Activated CD8-positive, alpha-beta memory T cell treated with anti-CD3 and anti-CD28 coated beads for 24 hours (primary cell): ENCODE measurements at places on chromosomes 11 and 22.

DNA sequence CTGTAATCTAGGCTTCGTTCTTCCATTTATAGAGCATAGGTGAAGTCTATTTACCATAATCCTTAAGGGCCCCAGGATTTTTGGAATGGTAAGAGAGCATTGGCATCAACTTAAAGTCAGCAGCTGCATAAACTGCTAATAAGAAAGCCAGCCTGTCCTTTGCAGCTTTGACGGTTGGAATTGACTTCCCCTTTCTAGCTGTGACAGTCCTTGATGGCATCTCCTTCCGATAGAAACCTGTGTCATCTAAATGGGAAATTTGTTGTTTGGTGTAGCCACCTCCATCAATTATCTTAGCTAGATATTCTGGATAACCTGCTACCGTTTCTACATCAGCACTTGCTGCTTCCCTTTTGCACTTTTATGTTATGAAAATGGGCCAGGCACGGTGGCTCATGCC is 58.0 kb upstream of the GLYATL1B start:
- DNase-seq: no peak

- DNase-seq: no peak
Measured at GRCh38 chr11:12269104-12269441, 108.3 kb upstream of the PARVA start.

DNA sequence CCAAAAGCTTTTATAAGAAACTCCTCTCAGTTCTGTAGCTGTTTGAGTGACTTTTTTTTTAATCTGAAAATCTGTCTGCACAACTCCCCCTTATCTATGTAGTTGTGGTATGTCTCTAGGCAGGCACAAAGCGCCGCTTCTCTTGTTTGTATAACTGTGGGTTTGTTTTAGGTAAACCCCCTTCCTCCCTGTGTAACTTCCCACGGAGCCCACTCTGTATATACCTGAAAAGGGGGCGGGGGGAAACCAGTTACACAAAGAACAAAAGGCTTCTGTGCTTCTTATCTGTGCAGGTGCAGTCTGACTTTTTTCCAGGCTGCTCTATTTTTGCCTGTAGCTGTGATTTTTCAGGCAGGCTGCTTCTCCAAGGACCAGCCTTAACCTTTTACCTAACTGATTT is 13.2 kb downstream of the OR10AG1 start:
- DNase-seq: no peak

- peak; percentile 44 for DNase-seq
Measured at GRCh38 chr11:117836077-117836960, 11.8 kb upstream of the FXYD2 start.

DNA sequence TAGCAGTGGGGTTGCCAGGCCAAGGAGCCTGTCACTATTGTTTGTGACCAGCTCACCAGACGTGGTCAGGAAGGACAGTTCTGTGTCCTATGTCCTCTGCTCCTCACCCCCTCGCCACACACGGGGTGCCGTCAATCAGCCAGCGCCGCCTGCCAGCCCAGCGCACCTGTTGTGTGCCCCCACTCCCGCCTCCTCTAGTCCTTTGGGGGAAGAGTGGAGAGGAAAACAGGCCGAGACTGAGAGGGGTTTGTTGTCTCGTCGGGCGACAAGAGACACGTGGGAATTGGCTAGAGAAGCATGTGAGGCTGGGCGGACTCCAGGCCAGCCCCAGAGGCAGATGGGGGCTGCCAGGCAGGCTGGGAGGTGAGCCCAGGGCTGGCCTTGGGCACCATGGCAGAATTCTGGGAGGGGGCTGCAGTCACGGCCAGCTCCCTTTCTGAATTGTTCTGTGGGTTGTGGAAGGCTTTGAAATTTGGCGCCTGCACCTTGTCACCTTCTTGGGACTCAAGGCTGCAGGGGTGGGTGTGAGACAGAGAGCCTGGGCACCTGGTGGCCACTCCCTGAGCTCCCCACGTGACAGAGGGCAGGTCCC is 3.1 kb upstream of the KCNQ1OT1 start:
- DNase-seq: no peak

- peak; percentile 69 for DNase-seq
Measured at GRCh38 chr11:111541254-111542061, 938 bp downstream of the LAYN start.

GRCh38 chr11:61869708-61870451 is 21.5 kb downstream of the FADS3 start:
- no peak for DNase-seq

DNA sequence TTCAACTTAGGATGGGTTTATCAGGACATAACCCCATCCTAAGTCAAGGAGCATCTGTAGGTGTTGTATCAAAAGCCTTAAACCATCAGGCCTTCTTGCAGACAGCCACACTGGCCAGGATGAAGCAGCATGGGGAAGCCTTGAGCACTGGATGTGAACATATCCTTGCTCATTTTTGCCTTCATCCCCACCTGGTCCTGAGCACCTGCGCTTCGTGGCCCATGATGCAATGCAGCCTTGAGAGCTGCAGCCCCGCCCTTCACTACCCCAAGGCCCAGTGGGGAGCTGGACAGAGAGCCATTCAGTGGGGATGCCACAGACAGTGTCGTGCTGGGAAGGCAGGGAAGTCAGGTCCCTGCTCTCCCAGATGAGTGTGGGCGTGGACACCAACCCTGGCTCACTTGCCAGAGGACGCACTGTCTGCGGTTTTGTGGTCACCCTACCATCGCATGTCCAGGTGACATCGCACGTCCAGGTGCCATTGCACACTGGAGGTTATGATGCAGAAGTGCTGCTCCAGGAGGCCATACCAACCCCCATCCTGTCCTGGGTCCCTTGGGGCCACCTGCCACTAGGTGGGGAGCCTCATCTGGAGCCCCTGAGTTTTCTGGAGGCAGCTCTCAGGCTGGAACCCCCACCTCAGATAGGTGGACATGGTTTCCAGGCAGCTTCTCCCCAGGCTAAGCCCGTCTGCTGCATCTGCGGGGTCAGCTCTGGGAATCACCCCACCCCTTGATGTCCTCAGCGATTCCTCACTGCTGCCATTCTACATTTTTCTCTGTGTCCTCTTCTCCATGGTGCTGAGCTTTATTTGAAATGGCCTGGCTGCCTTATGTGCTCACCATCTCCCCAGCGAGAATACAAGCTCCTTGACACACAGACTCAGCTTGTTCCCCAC is 14.4 kb downstream of the GNAZ start:
- DNase-seq: no peak

DNA sequence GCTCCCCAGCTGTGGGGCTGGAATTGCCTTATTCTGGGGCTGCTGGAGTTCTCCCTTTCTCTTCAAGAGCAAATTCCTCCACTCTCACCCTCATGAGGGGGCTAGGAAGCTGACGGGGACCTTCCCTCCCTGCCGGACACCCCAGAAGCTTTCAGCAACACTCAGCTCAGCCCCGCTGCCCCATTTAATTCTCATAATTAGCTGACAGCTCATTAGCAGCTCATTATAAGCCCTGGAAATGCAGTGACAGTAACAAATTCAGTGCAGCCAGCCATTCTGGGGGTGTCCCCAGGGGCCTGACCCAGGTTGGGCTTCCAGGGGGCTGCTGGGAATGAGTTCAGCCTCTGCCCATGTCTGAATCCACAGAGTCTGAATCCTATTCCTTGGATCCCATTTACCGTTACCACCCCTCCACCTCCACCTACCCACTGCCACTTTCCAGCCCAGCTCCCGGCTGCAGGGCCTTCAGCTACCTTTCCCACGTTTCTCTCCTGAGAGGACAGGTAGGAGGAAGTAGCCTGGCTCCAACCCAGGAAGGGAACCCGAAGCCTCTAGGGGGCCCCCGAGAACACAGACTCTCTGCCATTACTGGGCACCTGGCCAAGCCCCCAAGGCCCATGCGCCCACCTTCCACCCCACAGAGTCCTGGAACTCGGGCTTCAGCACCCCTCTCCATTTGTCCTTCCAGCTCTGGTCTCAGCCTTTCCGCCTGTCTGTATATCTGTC is 101.7 kb upstream of the LMO1 start:
- DNase-seq: no peak

GRCh38 chr11:1948389-1948788 is 1.3 kb downstream of the MRPL23 start:
- no peak for DNase-seq

DNA sequence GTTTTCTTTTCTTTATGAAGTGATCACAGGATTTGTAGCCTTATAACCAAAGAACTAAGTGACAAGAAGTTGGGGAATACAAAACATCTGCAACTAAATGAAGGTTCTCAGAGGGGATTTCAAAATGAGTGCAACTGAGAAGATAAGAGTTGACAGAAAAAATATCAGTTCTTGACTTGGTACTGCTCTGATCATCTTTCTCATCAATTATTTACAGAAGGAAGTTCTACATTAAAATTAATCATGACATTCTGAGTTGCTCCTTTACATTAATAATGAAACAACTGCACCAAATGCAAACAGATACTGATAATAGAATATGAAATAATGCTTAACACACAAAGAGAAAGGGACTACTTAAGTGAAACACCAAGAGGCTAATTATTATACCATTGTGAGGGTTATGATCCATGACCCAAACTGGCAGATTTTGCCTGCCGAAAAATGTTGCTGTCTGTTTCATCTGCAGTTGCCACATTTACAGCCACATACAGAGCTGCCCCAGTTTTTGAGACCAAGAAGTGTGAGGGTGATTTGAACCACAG is 561.9 kb upstream of the ANO5 start:
- DNase-seq: no peak

DNA sequence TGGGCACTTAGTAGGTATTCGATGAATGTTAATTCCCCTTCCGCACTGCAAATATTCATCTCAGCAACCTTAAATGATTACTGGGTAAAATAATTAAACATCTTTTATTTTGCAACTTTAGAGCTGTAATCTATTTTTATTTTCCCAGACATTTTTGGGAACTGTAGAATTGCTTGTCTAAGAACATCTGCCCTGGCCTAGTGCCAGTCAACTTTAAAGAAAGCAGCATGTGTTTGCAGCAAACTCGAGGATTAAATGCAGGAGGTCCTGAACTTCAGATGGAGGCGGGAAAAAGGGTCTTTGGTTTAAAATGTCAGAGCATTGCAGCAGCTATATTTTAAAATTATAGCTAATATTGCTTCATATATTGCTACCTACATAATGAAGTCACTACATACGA is 190.0 kb downstream of the PGR start:
- no peak for DNase-seq

DNA sequence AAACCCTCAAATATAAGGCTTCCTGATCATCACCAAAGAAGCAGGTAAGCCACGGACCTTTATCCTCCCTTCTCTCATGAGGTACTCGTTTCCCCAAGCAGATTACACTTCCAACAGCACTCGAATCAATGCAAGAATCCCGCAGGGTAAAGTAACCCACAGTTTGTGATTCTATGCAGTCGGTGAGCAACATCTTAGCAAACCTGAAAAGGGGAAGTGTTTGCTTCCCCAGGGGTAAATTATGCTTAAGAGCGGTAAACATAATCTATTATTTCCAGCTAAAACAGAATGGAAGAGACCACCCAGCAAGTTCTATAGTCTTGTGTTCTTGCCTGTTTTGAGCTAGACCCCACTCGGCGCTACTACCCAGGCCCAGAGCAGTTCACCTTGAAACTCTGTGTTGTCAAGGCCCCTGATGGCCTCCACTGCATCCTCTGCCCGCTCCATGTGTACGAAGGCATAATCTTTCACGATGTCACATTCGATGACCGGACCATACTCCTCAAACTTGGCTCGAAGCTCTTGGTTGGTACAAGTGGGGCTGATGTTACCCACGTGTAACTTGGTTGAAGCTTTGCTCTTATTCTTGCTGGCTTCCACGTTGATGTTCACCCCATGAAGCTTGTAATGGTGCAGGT is 1.3 kb downstream of the RBM4B start:
- DNase-seq: no peak

DNA sequence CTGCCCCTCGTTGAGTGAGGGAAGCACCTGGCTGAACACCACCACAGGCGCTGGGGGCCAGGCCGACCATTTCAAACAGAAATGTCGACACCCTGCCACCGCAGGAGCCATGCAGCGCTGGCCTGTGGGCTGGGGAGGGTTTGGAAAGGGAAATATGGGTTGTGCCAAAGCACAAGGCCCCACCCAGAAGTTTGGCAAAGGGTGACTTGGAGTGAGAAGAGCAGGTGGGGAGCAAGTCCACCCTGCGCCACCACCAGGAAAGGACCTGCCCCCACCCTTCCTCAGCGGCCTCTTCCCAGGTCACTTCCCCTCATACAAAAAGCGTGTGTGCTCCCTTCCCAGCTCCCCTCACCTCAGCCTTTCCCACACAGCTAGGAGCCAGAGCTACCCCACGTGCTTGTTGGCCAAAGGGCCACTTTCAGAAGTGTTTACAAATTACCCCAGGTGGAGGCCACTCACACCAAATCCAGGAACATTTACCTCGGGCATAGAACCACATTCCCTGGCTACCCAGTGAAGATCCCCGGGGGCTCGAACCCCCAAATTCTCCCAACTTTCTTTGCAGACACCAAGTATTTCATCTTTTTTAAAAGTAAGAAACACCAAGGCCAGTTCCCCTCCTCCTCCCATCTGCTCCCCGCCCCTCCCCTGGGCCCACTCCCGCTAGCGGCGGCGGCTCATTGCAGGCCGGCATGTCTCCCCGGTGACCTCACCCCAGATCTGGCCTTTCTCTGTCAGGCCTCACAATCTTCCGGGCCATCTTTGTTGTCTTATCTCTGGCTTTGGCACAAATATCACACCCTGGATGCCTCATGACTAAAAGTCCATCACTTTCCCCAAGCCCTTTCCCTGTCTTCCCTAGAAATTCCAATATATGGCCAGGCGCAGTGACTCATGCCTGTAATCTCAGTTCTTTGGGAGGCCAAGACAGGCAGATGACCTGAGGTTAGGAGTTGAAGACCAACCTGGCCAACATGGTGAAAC is 20.5 kb upstream of the SCGB1A1 start:
- DNase-seq: no peak

DNA sequence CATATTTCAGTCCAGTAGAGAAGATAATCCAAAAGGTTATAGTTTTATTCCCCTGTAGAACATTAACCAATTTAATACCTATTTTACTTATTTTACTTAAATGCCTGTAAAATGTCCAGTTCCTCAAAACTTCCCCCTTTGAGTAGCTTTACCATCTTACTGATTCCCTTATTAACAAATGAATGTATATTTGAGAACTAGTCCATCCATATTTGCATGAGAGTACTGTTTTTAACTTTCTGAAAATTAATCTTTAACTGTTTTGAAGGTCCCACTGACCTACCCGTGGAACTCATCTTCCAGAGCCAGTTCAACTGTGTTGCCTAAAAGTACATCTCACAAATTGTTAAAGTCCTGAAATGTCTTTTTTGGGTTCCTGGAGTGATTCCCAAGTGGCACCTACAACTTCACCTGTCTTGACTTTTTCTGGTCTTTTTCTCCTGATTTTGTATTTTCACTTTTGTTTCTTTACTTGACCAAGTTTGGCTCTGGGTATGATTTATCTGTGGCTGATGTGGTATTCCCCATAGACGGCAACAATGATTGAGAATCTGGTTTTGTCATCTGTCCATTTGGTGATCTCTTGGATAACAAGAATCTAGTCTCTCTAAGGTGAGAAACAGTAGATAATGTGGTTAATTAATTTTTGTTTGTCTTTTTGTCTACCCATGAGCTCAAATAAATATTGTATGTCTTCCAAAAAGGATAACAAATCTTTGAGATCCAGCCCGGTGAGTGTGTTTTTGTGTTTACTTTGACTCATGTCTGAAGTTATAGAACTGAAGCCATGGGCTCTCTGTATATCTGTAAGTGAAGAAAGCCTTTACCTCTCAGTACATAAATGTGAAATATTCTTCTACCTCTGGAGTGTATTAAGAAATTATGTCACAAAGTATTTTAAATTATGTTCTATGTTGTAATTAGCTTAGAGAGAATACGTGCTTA is 174.2 kb downstream of the ETS1 start:
- no peak for DNase-seq
